Prostate gland (tissue), 2 donors: ENCODE measurements at places on chromosomes 5 and 9.

- H3K27ac ChIP-seq: no peak overlapping the region
- no peaks in the 10 kb centered on the region for H3K27me3 ChIP-seq
- H3K4me1 ChIP-seq: no peaks in the 10 kb centered on the region
- no peak for DNase-seq
These were observed 104.1 kb upstream of the PAPPA start for GRCh38 chr9:116049456-116049855.

DNA sequence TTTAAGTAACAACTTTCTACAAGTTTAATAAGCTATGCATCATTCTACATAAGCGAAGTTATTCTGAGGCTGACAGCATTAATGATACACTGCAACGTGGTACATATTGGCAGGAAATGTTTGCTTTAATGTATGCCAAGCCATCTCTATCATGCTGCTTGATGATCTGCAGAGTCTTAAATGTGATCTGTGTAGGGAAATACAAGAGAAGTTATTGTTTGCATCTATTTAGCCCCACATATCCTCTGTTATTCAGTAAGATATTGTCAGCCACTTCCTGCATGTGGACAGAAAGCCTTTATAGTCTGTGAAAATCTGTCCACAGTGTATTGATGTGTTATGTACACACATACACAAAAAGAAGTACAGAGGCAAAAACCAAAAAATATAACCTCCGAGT is 193.1 kb upstream of the FREM1 start:
- no peaks in the 10 kb centered on the region for H3K36me3 ChIP-seq
- no peak overlapping the region for H3K4me3 ChIP-seq
- no peaks in the 10 kb centered on the region for H3K27me3 ChIP-seq
- H3K4me1 ChIP-seq: no peaks in the 10 kb centered on the region

- no peak overlapping the region for H3K4me3 ChIP-seq
- DNase-seq: no peak
- no peaks in the 10 kb centered on the region for H3K27me3 ChIP-seq
- H3K27ac ChIP-seq: no peak overlapping the region
These were observed 79.2 kb downstream of the FREM1 start for GRCh38 chr9:14831074-14831473.

- no peak overlapping the region for H3K27ac ChIP-seq
- H3K36me3 ChIP-seq: no peaks in the 10 kb centered on the region
- DNase-seq: no peak
- no peak overlapping the region for H3K4me3 ChIP-seq
- H3K27me3 ChIP-seq: no peaks in the 10 kb centered on the region
These were observed 12.5 kb downstream of the PHF2 start for GRCh38 chr9:93588641-93589609.

- DNase-seq: no peak
- no peaks in the 10 kb centered on the region for H3K36me3 ChIP-seq
- no peaks in the 10 kb centered on the region for H3K4me1 ChIP-seq
- no peak overlapping the region for H3K4me3 ChIP-seq
- no peaks in the 10 kb centered on the region for H3K27me3 ChIP-seq
These were observed 56.1 kb downstream of the KIAA1958 start for GRCh38 chr9:112542593-112543292.
